ENCODE measurements at places on chromosomes 4 and X. TPM values are rescaled to one million over a fixed set of nuclear protein-coding genes. Genes with fewer than 3 reads are reported as not detected.
A peak's percentile ranks its signal among the peaks of the same experiment; 100 is the strongest.

DNA sequence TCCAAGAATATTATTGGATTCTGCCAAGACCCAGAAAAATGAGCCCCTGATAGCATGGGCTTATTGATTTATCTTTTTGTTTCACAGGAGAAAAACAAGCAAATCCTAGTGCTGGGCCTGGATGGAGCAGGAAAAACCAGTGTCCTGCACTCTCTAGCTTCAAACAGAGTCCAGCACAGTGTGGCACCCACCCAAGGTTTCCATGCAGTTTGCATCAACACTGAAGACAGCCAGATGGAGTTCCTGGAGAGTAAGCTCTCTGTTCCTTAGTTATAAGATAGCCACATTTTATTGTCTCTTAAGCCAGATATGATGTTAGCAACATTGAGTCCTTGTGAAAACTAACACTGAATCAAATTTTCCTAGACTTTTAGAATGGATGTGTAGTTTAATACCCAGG, 5.5 kb downstream of the ARL9 start:
- H3K36me3 ChIP-seq: no peaks in the 10 kb centered on the region
- no peak overlapping the region for H3K27ac ChIP-seq
- H3K4me1 ChIP-seq: peaks cover 7% of the 10 kb centered on the region

GRCh38 chr4:187387739-187388138, 607.8 kb upstream of the ZFP42 start:
- no peaks in the 10 kb centered on the region for H3K36me3 ChIP-seq
- no peak overlapping the region for H3K4me3 ChIP-seq
- H3K27ac ChIP-seq: no peak overlapping the region
- no peak for DNase-seq
- H3K27me3 ChIP-seq: no peaks in the 10 kb centered on the region

GRCh38 chr4:6610856-6611430, 29.5 kb upstream of the MRFAP1 start:
- no peaks in the 10 kb centered on the region for H3K4me1 ChIP-seq
- no peak overlapping the region for H3K4me3 ChIP-seq
- H3K36me3 ChIP-seq: peaks cover 90% of the 10 kb centered on the region

- H3K36me3 ChIP-seq: no peaks in the 10 kb centered on the region
- H3K27me3 ChIP-seq: peaks cover 19% of the 10 kb centered on the region
- DNase-seq: no peak
- H3K4me3 ChIP-seq: no peak overlapping the region
- peaks cover 8% of the 10 kb centered on the region for H3K4me1 ChIP-seq
These were observed 155.3 kb downstream of the FHIP1A start for GRCh38 chr4:151564321-151564720.

- H3K27ac ChIP-seq: no peak overlapping the region
- no peak overlapping the region for H3K4me3 ChIP-seq
- no peaks in the 10 kb centered on the region for H3K36me3 ChIP-seq
These were observed 41.1 kb downstream of the AFF2 start for GRCh38 chrX:148541584-148541940.

- DNase-seq: no peak
- peaks cover under 1% of the 10 kb centered on the region for H3K27me3 ChIP-seq
- peaks cover 33% of the 10 kb centered on the region for H3K36me3 ChIP-seq
- peaks cover 30% of the 10 kb centered on the region for H3K4me1 ChIP-seq
- H3K4me3 ChIP-seq: no peak overlapping the region
These were observed 3.9 kb downstream of the MTHFD2L start for GRCh38 chr4:74161666-74162450.

- no peak overlapping the region for H3K27ac ChIP-seq
- DNase-seq: no peak
- no peaks in the 10 kb centered on the region for H3K36me3 ChIP-seq
- no peaks in the 10 kb centered on the region for H3K27me3 ChIP-seq
These were observed 185.2 kb upstream of the CTSO start for GRCh38 chr4:156138781-156139280.

GRCh38 chr4:153401501-153401900, 57.0 kb downstream of the MND1 start:
- no peak overlapping the region for H3K4me3 ChIP-seq
- H3K4me1 ChIP-seq: no peaks in the 10 kb centered on the region
- no peak overlapping the region for H3K27ac ChIP-seq

GRCh38 chr4:134862116-134862515, 660.5 kb upstream of the PABPC4L start:
- no peaks in the 10 kb centered on the region for H3K4me1 ChIP-seq
- no peaks in the 10 kb centered on the region for H3K27me3 ChIP-seq
- H3K27ac ChIP-seq: no peak overlapping the region
- DNase-seq: no peak
- H3K4me3 ChIP-seq: no peak overlapping the region
- H3K36me3 ChIP-seq: no peaks in the 10 kb centered on the region

DNA sequence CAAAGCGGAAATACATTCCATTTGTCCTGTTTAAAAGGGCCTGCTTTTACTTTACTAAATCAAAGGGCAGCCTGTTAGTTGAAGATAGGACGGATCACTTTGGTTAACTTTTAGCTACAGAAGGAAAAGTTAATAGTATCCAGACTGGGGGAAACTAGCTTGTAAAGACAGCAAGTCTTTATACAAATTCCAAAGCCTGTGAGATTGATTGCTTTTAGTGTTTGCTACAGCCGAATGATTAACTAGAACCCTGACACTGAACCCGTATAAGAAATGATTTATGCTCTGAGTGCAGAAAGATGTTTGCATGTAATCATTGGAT, 93.4 kb downstream of the FRAS1 start:
- H3K4me3 ChIP-seq: no peak overlapping the region
- H3K36me3 ChIP-seq: no peaks in the 10 kb centered on the region
- no peak overlapping the region for H3K27ac ChIP-seq
- no peaks in the 10 kb centered on the region for H3K4me1 ChIP-seq

DNA sequence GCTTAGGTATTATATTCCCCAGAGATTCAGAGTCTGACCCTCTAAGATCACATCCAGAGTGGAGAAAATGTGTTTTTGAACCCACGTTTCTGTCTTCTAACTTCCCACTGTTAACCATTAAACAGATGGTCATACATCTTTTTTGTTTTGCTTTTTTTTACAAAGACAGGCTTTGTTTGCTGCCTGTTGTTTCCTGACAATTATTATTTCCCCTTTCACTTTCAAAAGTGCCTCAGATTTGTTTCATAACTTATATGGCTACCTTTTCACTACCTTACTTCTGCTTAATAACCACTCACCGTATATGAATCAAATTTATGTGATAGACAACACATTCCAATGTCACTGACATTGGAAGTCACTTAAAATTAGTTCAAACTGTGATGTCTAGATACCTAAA, 142.2 kb downstream of the HS3ST1 start:
- peaks cover 19% of the 10 kb centered on the region for H3K4me1 ChIP-seq
- no peak for DNase-seq
- H3K27ac ChIP-seq: peak overlapping the region; percentile 66
- H3K36me3 ChIP-seq: no peaks in the 10 kb centered on the region

DNA sequence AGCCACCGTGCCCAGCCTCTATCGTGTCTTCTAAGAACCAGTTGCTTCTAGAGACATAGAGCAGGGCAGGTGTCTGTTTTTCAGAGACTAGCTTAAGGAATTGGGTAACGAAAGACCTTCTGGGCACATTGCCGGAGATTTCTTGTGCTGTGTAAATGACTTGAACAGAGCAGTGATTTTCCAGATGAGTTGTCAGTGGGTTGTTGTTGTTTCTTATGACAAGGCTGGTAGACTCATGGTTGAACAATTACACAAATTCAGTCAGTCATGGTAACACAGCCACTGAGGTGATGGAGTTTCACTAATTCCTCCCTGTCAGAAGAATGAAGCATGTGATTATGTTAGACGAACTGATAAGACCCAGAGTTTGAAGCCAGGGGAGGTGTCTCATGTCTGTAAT, 20.5 kb upstream of the DDX3X start:
- H3K36me3 ChIP-seq: no peaks in the 10 kb centered on the region
- H3K27me3 ChIP-seq: no peaks in the 10 kb centered on the region
- H3K4me1 ChIP-seq: no peaks in the 10 kb centered on the region
- no peak overlapping the region for H3K4me3 ChIP-seq

- no peak overlapping the region for H3K27ac ChIP-seq
- H3K4me3 ChIP-seq: no peak overlapping the region
- no peak for DNase-seq
These were observed 226.7 kb upstream of the MAD2L1 start for GRCh38 chr4:120293341-120293740.

DNA sequence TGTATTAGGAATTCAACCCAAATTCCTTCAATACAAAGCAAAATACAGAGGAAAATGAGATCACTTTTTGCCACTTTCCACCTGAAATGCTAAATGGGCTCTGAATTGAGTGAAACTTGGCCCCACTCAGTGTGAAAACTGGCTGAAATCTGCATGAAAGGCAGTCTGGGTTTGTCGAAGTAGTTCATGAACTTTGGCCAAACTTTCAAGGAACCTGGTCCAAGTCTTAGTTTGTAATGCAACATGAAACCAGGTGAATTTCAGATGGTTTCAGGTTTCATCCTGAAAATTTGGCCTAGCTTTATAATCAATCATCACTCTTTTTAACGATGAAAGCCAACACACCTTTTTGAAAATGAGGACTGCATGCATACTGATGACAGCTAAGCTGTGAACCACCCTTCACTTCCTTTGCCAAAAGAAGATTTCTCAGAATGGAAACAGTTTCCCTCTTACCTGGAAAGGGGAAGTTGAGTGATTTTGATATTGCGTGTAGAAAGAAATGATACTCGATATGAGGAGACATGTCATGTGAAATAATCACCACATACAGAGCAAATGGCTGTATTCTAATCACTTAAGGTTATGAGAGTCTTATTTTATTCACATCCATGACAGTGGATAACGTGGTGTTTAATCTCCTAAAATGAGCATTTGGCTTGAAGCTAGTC, 209.9 kb upstream of the ETNPPL start:
- H3K4me1 ChIP-seq: no peaks in the 10 kb centered on the region
- no peaks in the 10 kb centered on the region for H3K36me3 ChIP-seq
- no peaks in the 10 kb centered on the region for H3K27me3 ChIP-seq
- H3K4me3 ChIP-seq: no peak overlapping the region
- no peak overlapping the region for H3K27ac ChIP-seq
- no peak for DNase-seq

- H3K4me1 ChIP-seq: no peaks in the 10 kb centered on the region
- DNase-seq: no peak
- no peaks in the 10 kb centered on the region for H3K36me3 ChIP-seq
- H3K4me3 ChIP-seq: no peak overlapping the region
These were observed 176.9 kb upstream of the SCML1 start for GRCh38 chrX:17560385-17560784.

DNA sequence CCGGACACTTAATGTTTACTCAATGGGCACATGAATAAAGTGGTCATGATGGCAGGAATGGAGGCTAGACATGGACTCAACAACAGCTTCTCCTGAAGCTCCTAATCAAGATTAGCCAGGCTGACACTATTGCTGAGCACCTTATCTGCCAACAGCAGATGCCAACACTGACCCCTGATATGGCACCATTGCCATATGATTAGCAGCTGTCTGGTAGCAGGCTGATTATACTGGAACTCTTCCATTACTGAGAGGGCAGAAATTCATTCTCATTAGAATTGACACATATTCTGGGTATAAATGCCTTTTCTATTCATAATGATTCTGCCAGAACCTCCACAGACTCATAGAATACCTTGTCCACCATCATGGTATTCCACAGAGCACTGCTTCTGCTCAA, 18.4 kb upstream of the AFF1 start:
- no peaks in the 10 kb centered on the region for H3K36me3 ChIP-seq
- H3K4me3 ChIP-seq: no peak overlapping the region
- no peak for DNase-seq
- H3K27ac ChIP-seq: no peak overlapping the region
- H3K4me1 ChIP-seq: peaks cover under 1% of the 10 kb centered on the region
- H3K27me3 ChIP-seq: no peaks in the 10 kb centered on the region

Gene ATP6AP2
- 48.6 TPM for total RNA-seq

Gene XK
- 0.11 TPM for total RNA-seq

Gene MAGEA6
- total RNA-seq: not detected

Gene TLR2
- 3.6 TPM for total RNA-seq

Gene PRR32
- not detected for total RNA-seq

Gene AFM
- total RNA-seq: not detected

Gene IDUA
- total RNA-seq: 24.7 TPM

Gene PNMA6A
- 0.38 TPM for total RNA-seq

Gene FOXP3
- total RNA-seq: 0.29 TPM

Gene BEND4
- 14.1 TPM for total RNA-seq

Gene HPSE
- 1.5 TPM for total RNA-seq

Gene SETD7
- 10.3 TPM for total RNA-seq

Gene GUCY1A1
- 0.51 TPM for total RNA-seq
